ENCODE measurements at places on chromosomes 1 and 21. TPM values are rescaled to one million over a fixed set of nuclear protein-coding genes. Genes with fewer than 3 reads are reported as not detected.
A peak's percentile ranks its signal among the peaks of the same experiment; 100 is the strongest.

Gene CRP
- total RNA-seq: not detected

Gene PPIAL4G
- 0.20 TPM for total RNA-seq

Gene TDRD10
- 1.4 TPM for total RNA-seq

Gene ACTN2
- total RNA-seq: 5.1 TPM

Gene CCDC181
- 14.8 TPM for total RNA-seq

Gene PLA2G2D
- total RNA-seq: not detected

Gene PRDM16
- 8.1 TPM for total RNA-seq

DNA sequence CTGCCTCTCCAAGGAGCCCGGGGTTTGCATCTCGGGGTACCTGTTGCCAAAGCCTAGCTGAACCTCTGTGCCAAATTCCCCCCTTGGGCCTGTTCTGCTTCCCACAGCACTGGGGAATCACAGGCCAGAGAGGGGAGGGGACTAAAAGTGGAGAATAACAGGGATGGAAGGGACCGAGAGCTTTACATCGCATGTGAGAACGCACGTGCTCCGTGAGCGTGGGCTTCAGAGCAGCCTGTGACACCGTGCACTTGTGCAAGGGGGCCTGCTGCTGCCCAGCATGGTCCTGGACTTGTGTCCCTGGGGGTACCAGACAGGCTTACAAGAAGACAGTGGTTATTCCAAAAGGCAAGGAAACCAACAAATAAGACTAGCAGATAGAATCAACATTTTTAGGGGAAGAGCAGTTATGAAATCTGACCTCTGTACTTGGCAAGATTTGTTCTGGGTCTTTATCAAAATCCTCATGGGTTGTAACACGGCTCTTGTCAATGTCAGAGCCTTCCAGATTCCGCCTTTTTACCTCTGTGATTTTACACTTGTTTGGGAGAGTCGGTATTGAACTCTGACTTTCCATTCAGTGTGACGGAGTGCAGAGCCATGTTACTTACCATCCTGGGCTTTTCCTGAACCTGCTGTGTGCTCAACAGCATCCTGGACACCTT is 36.2 kb upstream of the TNFRSF1B start:
- H3K36me3 ChIP-seq: no peaks in the 10 kb centered on the region
- DNase-seq: no peak
- H3K27ac ChIP-seq: no peak overlapping the region
- no peaks in the 10 kb centered on the region for H3K27me3 ChIP-seq
- peaks cover 4% of the 10 kb centered on the region for H3K4me1 ChIP-seq
- H3K4me3 ChIP-seq: no peak overlapping the region

- H3K4me3 ChIP-seq: no peak overlapping the region
- H3K4me1 ChIP-seq: peaks cover 68% of the 10 kb centered on the region
- DNase-seq: no peak
- no peak overlapping the region for H3K27ac ChIP-seq
- H3K36me3 ChIP-seq: peaks cover 4% of the 10 kb centered on the region
These were observed 6.1 kb upstream of the SAMD11 start for GRCh38 chr1:917466-918091.

DNA sequence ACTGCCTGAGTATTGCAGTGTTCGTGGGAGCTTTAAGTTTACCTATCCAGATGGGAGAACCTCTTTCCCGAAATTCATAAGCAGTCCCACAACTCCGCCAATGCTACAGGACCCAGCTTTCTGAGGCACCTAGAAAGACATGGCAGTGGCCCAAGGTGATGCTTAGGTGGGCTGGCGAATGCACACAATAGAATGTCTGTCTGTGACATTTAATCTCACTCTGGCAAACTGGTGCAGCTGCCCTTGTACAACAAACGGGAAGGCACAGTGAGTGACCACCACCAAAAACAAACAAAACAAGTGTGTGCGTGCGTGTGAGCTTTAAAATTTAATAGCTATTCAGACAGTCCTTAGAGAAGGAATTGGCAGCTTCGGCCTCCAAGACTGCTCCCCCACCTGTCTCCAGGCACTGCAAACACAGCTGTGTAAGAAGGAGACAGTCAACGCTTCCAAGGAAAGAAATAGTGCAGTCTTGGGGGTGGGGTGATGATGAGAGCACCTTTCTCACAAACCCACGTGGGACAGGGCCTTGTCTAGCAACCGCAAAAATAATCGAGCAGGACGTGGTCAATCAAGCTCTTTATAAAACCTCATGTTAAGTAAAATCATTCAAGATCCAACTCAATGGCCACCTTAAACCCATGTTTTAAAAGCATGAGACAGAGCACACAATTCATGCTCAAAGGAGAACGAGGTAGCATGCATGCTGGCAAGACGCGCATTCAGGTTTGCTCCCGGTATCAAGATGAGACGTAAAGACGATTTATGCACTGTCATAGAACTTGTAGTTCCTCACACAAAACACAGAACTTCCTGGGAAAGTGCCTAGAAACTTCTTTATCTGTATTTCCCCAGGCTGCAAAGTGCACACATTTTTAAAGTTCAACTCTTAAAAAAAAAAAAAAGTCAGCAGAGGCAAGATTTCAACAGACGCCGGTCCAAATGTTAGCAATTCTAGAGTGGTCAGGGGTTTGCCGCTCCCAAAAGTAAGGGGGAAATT is 84.1 kb downstream of the TM2D1 start:
- H3K27ac ChIP-seq: peak overlapping the region; percentile 50
- H3K4me3 ChIP-seq: no peak overlapping the region
- DNase-seq: peak; percentile 33
- H3K36me3 ChIP-seq: no peaks in the 10 kb centered on the region
- H3K27me3 ChIP-seq: no peaks in the 10 kb centered on the region

DNA sequence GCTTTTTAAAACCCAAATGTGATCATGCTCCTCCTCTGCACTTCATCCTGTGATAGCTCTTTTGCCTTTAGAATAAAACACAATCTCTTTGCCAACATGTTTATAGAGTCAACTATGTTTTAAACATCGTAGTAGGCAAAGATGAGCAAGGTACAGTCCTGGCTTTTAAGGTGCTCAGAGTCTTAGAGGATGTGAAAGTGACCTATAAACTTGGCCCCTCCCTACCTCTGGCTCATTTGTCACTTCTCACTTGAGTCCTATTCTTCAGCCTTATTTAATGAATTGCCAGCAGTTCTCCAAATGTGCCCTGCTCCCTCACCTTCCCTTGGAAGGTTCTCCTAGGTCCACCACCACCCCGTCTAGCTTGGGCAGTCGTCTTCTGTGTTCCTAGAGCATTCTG is 617.0 kb upstream of the NR5A2 start:
- H3K4me3 ChIP-seq: no peak overlapping the region
- DNase-seq: no peak
- H3K4me1 ChIP-seq: no peaks in the 10 kb centered on the region
- no peak overlapping the region for H3K27ac ChIP-seq
- H3K27me3 ChIP-seq: no peaks in the 10 kb centered on the region
- no peaks in the 10 kb centered on the region for H3K36me3 ChIP-seq

DNA sequence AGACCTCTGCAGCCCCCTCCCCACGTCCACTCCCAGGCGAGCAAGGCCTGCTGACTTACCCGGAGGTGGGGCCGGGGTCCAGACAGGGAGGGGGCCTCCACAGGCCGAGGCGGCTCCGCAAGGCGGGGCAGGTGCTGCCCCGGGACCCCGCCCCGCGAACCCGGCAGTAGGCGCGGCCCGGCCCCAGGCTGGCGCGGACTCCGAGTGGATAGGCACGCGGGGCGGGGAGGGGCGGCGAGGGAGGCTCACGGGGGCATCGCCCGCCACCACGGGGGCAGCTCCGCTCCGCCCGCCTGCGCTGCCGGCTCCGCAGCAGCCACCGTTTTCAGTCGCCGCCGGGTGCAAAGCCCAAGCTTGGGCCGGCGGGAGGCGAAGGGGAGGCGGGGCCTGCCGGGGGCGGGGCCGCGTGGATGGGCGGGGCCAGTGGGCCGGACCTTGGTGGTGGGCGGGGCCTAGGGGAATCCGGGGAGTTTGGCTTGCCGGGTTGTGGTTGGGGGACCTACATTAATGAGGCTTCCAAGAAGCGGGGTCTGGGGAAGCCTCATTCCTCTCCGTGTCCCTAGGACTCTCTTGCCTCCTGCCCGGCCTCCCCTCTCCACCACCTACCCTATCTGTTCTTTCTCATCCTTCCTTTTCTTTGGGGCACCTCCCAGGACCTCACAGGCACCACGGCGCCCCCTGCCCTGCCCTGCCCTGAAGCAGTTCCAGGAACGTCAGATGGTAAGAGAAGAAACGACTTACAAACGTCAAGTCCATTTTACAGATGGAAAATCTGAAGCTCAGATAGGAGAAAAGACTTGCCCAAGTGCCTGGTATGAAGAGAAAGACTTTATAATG is at the start of gene RIMS3:
TSS of gene RIMS3 (minus strand) at position 348 of the 837 bp plus-strand sequence. CDS start 23,757 bp downstream, outside the sequence.
- H3K4me3 ChIP-seq: peak within 1 kb of the TSS; percentile 43
- H3K36me3 ChIP-seq: no peaks in the 10 kb centered on the region
- H3K27ac ChIP-seq: no peak within 1 kb of the TSS
- H3K27me3 ChIP-seq: peaks cover 3% of the 10 kb centered on the region
- H3K4me1 ChIP-seq: peaks cover 39% of the 10 kb centered on the region
- no peak for DNase-seq

GRCh38 chr1:174642393-174642792 is 194.6 kb downstream of the GPR52 start:
- H3K4me3 ChIP-seq: no peak overlapping the region
- no peaks in the 10 kb centered on the region for H3K36me3 ChIP-seq
- H3K27ac ChIP-seq: no peak overlapping the region
- no peaks in the 10 kb centered on the region for H3K4me1 ChIP-seq
- DNase-seq: no peak
- H3K27me3 ChIP-seq: no peaks in the 10 kb centered on the region

- no peak overlapping the region for H3K4me3 ChIP-seq
- no peaks in the 10 kb centered on the region for H3K27me3 ChIP-seq
- H3K36me3 ChIP-seq: no peaks in the 10 kb centered on the region
- no peak overlapping the region for H3K27ac ChIP-seq
- DNase-seq: peak; percentile 22
- no peaks in the 10 kb centered on the region for H3K4me1 ChIP-seq
These were observed 45.8 kb upstream of the SAMSN1 start for GRCh38 chr21:14591882-14592281.

GRCh38 chr1:204296431-204296988 is 63.2 kb downstream of the PLEKHA6 start:
- H3K4me3 ChIP-seq: no peak overlapping the region
- H3K36me3 ChIP-seq: peaks cover 6% of the 10 kb centered on the region
- peaks cover 18% of the 10 kb centered on the region for H3K4me1 ChIP-seq
- no peaks in the 10 kb centered on the region for H3K27me3 ChIP-seq
- no peak for DNase-seq
- peak overlapping the region; percentile 61 for H3K27ac ChIP-seq

DNA sequence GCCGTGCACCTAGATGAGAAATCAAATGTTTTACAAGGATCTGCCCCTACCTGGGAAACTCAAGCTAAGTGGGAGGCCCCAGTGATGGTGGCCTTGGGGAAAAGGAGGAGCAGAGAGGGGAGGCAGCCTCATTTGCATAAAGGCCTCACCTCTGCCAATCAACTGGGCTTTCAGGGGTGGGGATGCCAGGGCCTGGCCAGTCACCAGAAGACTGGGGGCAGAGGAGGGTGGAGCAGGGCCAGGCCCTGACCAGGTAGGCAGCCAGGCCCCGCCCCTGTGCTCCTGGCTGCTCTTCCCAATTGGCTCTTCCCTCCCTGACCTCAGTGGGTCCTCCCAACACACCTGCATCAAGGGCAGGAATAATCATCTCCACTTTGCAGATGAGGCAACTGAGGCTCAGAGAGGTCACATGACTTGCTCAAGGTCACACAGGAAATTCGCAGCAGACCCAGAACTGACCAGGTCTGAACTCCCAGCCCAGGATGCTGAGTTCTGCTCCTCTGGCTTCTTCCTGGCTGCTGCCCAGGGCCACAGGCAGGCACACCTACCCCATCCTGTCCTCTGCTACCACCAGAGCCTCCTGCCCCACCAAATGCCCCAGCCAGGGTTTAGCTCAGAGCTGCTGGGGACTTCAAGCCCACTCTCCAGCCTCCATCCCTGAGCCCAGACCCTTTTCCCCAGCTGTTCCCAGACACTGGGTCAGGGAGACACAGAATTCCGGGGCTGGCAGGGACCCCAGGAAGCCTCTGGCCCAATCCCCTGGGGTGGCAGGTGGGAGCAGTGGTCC is 677.9 kb downstream of the MATN1 start:
- no peak overlapping the region for H3K27ac ChIP-seq
- no peaks in the 10 kb centered on the region for H3K36me3 ChIP-seq
- DNase-seq: no peak
- peaks cover 4% of the 10 kb centered on the region for H3K4me1 ChIP-seq
- no peak overlapping the region for H3K4me3 ChIP-seq

- no peak for DNase-seq
- H3K36me3 ChIP-seq: no peaks in the 10 kb centered on the region
- no peaks in the 10 kb centered on the region for H3K4me1 ChIP-seq
- no peak within 1 kb of the TSS for H3K27ac ChIP-seq
- no peaks in the 10 kb centered on the region for H3K27me3 ChIP-seq
These were observed at the start of gene SAMSN1 for GRCh38 chr21:14545906-14546480. Gene SAMSN1 (minus strand): TSS chr21:14546315. CDS start chr21:14546261, 54 bp downstream.

DNA sequence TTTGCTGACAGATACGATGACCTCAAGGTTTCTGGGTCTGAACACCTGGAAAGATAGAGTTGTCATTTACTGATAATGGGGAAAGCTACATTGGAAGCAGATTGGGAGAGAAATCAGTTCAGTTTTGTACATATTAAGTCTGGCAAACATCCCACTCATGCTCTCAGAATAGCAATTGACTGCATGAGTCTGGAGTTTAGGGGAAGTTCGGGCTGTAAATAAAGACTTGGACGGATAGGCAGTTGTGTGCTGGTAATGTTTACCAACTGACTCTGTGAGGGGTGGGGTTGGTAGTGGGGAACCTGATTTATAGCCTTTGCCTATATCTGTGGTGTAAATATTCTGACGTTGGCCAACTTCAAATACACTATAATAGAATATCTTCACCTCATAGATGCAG is 4.0 kb downstream of the H6PD start:
- no peak overlapping the region for H3K27ac ChIP-seq
- H3K4me3 ChIP-seq: no peak overlapping the region
- DNase-seq: no peak

GRCh38 chr1:52738148-52738547 is 11.9 kb downstream of the ZYG11B start:
- no peaks in the 10 kb centered on the region for H3K4me1 ChIP-seq
- DNase-seq: no peak
- no peaks in the 10 kb centered on the region for H3K27me3 ChIP-seq
- no peaks in the 10 kb centered on the region for H3K36me3 ChIP-seq
- no peak overlapping the region for H3K27ac ChIP-seq

GRCh38 chr1:65344171-65344814 is 35.0 kb downstream of the DNAJC6 start:
- no peak overlapping the region for H3K27ac ChIP-seq
- H3K36me3 ChIP-seq: no peaks in the 10 kb centered on the region
- no peak overlapping the region for H3K4me3 ChIP-seq
- H3K4me1 ChIP-seq: no peaks in the 10 kb centered on the region

- no peak overlapping the region for H3K27ac ChIP-seq
- no peak for DNase-seq
- no peaks in the 10 kb centered on the region for H3K36me3 ChIP-seq
- H3K27me3 ChIP-seq: no peaks in the 10 kb centered on the region
These were observed 127.1 kb upstream of the PKN2 start for GRCh38 chr1:88557014-88557413.

DNA sequence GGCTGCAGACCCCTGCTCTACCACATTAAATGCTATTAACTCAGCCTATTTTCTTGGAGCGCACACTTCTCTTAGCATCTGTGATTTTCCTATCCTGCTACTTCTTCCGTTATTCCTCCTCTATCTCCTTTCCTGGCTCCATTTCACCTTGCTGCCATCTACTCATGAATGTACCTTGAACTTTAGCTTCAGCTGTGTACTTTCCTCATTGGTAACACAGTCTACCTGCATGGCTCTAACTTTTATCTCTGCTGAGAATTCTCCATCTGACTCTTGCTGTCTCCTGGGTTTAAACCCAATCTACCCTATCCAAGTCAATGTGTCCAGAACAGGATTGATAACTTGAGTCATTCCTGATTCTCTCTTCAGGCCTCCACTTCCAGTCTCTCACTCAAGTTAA is 67.6 kb upstream of the MCOLN3 start:
- H3K4me3 ChIP-seq: no peak overlapping the region
- H3K36me3 ChIP-seq: no peaks in the 10 kb centered on the region
- H3K27ac ChIP-seq: no peak overlapping the region

Data from spinal cord (tissue), 10 donors.